K562 (cell line): ENCODE measurements at places on chromosomes 1 and 21. TPM values are rescaled to one million over a fixed set of nuclear protein-coding genes. Genes with fewer than 3 reads are reported as not detected.

The A3GALT2 gene
- total RNA-seq = not detected in 2 replicates

The ALPL gene
- total RNA-seq = 0.22 and 0.38 TPM in 2 replicates

GRCh38 chr1:113540335-113540734 is 150.0 kb downstream of the MAGI3 start:
- no peak overlapping the region for H3K4me3 ChIP-seq
- no peak for DNase-seq
- no peak overlapping the region for H3K27ac ChIP-seq
- H3K36me3 ChIP-seq = no peaks in the 10 kb centered on the region

GRCh38 chr1:171019971-171020370 is 70.7 kb upstream of the FMO3 start:
- H3K36me3 ChIP-seq = no peaks in the 10 kb centered on the region
- no peak overlapping the region for H3K4me3 ChIP-seq
- no peak overlapping the region for H3K27ac ChIP-seq
- no peak for DNase-seq

- DNase-seq = no peak
- no peaks in the 10 kb centered on the region for H3K4me1 ChIP-seq
- H3K36me3 ChIP-seq = no peaks in the 10 kb centered on the region
- H3K27me3 ChIP-seq = no peaks in the 10 kb centered on the region
- H3K27ac ChIP-seq = no peak overlapping the region
These were observed 90.8 kb downstream of the LHX9 start for GRCh38 chr1:198007687-198008607.

DNA sequence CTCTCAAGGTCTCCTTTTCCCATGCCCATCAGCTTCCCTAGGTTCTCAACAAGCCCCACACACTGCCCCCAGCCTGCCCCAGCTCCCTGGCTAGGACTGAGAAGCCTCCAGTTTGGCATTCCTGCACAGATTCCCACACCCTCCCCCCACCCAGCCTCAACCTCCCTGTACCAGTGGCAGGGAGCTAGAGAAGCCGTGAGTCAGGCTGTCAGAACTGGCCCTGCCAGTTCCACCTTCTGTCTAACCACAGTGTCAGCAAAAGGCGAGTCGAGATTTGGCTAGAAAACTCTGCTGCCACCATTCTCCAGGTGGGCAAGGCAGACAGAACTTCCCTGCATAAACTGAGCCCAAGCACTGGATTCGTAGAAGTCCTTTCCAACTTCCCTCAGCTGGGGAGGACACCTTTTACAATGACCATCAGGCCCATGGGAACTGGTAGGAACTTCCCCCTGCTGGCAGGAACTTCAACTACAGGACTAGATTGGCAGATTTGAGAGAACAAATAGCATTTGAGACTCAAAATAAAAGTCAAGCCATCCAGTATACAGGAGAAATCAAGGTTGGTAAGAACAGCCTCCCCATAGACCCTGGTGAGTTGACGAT is 31.0 kb downstream of the TNNT2 start:
- no peaks in the 10 kb centered on the region for H3K36me3 ChIP-seq
- H3K4me3 ChIP-seq = no peak overlapping the region
- H3K27ac ChIP-seq = no peak overlapping the region
- H3K4me1 ChIP-seq = no peaks in the 10 kb centered on the region

DNA sequence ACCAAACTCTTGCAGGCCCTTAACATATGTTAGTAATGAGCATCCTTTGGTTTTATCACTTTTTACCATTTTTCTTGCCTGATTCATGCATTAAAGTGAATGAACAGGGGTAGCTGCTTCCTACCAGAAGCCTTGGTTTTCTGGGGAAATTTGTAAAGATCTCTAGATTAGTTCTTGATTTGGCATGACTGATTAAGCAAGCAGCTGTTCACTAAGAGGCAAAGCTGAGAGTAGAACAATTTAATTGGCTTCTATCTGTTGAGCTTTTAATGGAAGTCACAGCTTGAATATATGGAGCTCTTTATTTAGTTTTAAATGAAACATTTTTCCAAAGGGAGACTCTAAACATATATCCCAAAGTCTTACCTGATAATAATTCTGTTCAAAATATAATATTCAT is 23.6 kb downstream of the TLCD4 start:
- no peaks in the 10 kb centered on the region for H3K27me3 ChIP-seq
- no peak overlapping the region for H3K27ac ChIP-seq
- DNase-seq = no peak
- no peaks in the 10 kb centered on the region for H3K4me1 ChIP-seq
- no peak overlapping the region for H3K4me3 ChIP-seq
- H3K36me3 ChIP-seq = peaks cover 19% of the 10 kb centered on the region

DNA sequence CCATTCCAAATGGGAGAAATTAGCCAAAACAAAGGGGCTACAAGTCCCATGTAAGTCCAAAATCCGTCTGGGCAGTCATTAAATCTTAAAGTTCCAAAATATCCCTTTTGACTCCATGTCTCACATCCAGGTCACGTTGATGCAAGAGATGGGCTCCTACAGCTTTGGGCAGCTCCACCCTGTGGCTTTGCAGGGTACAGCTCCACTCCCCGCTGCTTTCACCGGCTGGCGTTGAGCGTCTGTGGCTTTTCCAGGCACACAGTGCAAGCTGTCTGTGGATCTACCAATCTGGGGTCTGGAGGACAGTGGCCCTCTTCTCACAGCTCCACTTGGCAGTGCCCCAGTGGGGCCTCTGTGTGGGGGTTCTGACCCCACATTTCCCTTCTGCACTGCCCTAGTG is 130.2 kb downstream of the TPR start:
- H3K36me3 ChIP-seq = no peaks in the 10 kb centered on the region
- no peak overlapping the region for H3K27ac ChIP-seq
- H3K4me3 ChIP-seq = no peak overlapping the region
- no peaks in the 10 kb centered on the region for H3K4me1 ChIP-seq
- no peaks in the 10 kb centered on the region for H3K27me3 ChIP-seq
- DNase-seq = no peak
